ENCODE measurements at places on chromosomes 12 and 14. TPM values are rescaled to one million over a fixed set of nuclear protein-coding genes. Genes with fewer than 3 reads are reported as not detected.

Gene TAS2R43
- 0.85 TPM for total RNA-seq

Gene FOXA1
- not detected for total RNA-seq

GRCh38 chr12:26273811-26274210 lies 78.4 kb downstream of the SSPN start:
- no peak for DNase-seq

- DNase-seq, result no peak
Observed at GRCh38 chr12:110548678-110549077, 34.4 kb downstream of the PPTC7 start.
